ENCODE measurements at places on chromosomes 7 and 10.

- no peak for DNase-seq
Measured at GRCh38 chr7:128270826-128271272, 29.8 kb downstream of the LEP start.

- DNase-seq: no peak
Measured at GRCh38 chr7:90094030-90094429, 60.2 kb upstream of the STEAP1 start.

- DNase-seq: no peak
Measured at GRCh38 chr7:1809601-1810258, 139.7 kb downstream of the ELFN1 start.

DNA sequence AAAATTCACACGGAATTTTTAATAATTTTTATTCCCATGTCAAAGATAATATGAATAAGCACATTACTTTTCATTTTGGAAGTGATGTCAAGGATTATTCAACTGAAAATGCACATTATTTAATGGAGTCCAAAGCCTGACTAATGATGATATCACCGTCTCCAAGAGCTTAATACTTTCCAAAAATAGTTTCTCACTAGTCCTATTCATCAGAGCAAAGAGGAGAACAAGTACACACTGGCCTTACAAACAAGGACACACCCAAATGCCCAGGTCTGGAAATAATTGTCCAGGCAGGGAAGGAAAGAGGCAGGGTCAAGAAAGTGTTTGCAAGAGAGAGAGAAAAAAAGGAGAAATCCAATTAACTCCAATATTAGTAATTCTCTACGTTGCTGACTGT is 216.8 kb upstream of the CCDC6 start:
- DNase-seq: no peak

DNA sequence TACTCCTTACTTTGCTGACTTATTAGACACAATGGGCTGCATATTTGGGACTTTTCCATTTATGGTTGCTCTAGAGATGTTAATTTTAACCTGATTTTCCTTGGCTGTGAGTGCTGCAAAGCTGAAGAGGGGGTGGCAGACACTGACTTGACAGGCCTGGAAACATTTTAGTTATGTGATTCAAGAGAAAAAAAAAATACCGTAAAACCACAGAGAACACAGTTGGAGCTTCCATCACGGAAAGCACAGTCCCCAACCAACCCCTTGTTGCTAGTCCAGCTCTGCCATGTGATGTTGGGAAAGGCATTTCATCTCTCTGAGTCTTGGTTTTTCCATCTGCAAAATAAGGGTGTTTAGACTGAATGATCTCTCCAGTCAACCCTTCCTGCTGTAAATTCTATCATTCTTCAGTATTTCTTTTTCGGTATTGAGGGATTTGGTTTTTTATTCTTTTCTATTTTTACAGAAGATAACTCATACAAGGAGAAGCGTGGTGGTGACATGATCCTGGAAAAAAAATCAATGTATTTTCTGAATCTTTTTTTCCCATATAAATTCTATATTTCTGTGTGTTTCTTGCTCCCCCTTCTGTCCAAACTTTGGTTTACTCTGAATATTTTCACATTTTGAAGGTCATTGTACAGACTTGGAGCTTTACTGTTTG is 246.1 kb downstream of the REEP3 start:
- DNase-seq: peak; percentile 44

GRCh38 chr10:121062115-121062514 is 211.0 kb downstream of the WDR11 start:
- DNase-seq: no peak

DNA sequence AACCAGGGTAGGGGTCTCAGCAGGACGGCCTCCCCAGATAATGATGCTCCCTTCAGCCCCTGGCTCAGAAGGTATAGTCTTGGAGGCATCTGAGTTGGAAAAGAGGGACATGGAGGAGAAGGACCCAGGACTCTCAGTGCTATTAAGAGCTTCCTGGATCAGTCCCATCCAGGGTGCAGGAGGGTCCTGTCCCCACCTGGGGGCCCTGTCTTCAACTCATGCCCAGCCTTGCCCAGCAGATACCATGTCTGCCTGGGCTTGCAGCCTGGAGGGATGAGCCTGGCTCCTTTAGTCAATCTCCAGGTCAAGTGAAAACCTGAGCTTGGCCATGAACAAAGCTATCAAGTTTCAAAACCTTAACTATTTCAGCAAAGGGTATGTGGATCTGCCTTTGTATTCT is 67.6 kb downstream of the PRTFDC1 start:
- DNase-seq: no peak

- DNase-seq: no peak
Measured at GRCh38 chr7:91324663-91325062, 60.4 kb downstream of the FZD1 start.

DNA sequence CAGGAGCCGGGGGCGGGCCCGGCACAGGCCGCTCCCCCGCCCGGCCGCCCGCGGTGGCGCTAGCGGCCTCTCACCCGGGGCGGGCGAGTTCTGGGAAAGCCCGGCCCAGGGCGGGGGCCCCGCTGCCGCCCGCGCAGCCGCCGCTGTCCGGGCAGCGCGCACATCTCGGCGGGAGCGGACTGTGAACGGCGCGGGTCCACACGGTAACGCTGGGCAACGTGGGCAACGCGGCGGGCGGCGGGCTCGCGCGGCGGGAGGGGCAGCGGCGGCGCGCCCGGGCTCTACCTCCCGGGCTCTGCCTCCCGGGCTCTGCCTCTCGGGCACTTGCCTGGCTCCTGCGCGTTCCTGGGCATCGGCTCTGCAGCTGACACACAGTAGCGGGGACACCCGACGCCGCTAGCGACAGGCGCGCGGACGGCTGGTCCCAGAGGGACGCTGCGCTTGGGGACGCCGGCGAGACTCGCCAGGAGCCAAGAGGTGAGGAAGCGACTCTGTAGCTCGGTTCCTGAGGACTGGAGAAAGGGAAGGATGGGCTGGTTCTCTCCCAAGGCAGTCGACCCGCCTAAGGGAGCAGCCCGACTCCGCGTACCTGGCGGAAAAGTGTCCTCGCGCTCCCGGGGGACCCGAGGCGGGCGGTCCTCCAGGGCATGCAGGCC is at the start of gene PLCE1:
PLCE1 (plus strand) TSS at position 150 of the 656 bp plus-strand sequence. CDS start 37,116 bp downstream, outside the sequence.
- DNase-seq: peak; percentile 45

DNA sequence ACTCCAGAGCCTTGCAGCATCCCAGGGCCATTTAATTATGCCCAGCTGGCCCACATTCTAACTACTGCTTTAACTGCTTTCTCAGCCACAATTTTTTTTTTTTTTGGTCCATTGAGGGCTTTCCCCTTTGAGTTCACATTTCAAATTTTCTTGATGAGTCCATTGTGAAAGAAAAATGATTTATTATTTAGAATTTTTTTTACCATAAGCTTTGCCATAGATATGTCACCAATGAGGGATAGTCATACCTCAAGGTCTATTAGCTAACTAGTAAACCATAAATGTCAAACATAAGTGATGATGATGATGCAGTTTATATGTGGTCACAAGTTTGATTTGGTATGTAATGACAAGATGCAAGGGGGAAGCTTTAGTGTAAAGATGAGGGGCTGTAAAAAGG is 282.9 kb downstream of the BICC1 start:
- no peak for DNase-seq

DNA sequence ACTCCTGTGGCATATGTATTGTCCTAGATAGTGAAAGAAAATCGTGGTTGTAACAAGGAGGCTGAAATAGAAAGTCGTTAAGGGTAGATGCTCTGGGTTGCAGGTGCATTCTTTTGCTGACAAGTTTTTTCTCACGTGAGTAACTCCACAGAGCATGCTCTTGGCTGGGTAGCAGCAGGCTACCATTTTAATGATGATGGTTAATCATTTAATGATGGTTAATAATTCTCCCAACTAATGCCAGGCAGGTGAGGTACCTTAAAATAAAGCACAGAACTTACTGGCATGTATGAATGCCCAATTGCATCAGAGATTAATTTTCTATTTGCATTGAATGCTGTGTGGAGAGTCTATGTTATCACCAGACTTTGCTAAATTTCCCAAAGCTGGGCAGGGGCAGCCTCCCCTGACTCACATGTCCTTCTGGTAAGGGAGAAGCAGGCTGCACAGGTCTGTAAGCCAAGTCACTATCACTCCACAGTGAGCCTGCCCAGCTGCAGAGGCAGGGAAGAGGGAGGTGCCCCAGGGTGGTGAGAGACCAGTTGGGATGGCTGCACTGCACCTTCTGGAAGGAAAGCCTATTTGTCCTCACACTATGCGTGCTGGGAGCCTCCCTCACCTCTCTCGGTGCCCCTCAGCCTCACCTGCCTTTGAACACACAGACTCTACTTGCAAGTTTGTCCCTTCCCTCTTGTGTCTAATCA is 287.0 kb upstream of the IGFBP3 start:
- DNase-seq: no peak

GRCh38 chr10:49742683-49743463 is 19.2 kb downstream of the OGDHL start:
- no peak for DNase-seq

GRCh38 chr10:114943000-114943399 is 5.0 kb downstream of the TRUB1 start:
- DNase-seq: no peak

GRCh38 chr7:57438244-57438643 is 11.7 kb upstream of the ZNF716 start:
- DNase-seq: no peak

DNA sequence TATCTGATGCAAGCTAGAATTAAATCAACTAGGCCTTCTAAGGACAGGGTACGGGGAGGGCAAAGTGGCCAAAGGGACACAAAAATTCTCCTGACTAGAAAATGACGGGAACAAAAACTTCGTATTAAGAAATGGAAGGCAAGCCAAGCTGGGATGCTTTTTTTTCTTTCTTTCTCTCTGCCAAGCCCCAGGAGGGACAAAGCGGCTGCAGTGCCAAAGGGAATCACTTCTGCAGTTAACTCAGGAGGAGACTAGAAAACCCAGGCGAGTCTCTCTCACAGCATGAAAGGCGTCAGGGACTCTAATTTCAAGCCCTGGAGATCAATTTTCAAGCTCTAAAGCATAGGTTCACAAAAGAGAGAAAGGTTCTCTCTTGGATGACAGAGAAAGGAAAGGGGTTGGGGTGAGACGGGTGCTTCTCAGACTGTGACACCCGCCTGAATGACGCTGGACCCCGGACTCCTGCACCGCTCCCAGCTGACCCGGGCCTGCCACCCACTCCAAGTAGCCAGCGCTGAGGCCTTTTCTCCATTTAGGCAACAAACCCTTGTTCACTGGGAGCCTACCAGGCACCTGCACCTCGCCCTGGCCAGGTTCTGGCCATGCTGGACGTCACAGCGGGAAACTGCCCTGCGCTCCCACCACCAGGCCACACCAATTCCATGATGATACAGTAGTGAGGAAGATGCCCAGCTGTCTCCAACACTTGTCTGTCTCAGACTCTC is 56.5 kb downstream of the KIAA1549 start:
- DNase-seq: peak; percentile 36

GRCh38 chr10:97222326-97222961 is 36.7 kb upstream of the SLIT1 start:
- peak; percentile 38 for DNase-seq

DNA sequence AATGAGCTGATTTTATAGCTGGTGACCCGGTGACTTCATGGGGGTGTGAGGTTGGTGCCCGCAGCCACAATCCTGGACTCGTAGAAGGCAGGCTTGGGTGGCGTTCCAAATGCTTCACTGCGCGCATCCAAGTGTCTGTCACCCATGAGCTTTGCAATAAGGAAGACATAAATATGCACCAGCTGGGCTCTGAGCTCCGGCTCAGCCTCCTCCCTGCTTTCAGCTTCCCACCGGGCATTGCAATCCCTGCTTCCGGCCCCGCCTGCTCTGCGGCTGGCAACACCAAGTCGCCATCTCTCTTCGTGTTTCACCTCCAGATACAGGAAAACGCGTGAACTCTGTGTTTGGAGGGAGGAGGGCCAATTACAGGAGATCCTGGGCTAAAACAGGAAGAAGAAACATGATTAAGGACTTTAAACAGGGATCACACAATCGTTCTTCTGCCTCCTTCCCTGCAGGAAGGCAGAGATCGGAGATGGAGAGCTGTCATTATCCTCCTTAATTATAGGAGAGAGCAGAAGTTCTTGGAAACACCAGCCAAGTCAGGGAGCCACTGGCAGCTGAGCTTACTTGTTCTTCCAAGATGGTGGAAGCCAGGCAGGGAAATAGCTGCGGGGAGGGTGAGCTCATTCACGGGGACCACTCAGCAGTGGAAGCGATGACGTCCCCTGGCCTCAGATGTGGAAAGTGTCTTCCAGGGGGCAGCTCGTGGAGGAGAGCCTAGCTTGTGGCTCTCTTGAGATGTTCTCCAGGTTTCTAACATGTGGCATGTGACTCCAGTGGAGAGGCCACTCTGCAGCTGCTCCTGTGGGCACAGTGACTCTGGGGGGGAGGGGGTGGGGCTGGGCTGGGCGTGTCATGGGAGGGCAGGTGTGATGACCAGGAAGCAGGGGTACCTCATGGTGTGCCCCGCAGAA is 134.9 kb downstream of the CAMK1D start:
- peak; percentile 65 for DNase-seq

GRCh38 chr7:143408252-143408685 is 387 bp downstream of the EPHA1 start:
- no peak for DNase-seq

GRCh38 chr10:67033878-67034277 is 108.0 kb downstream of the LRRTM3 start:
- no peak for DNase-seq

- DNase-seq: no peak
Measured at GRCh38 chr10:87546971-87547413, 42.3 kb downstream of the MINPP1 start.

- DNase-seq: peak; percentile 13
Measured at GRCh38 chr7:101875283-101875846, 57.9 kb downstream of the CUX1 start.

DNA sequence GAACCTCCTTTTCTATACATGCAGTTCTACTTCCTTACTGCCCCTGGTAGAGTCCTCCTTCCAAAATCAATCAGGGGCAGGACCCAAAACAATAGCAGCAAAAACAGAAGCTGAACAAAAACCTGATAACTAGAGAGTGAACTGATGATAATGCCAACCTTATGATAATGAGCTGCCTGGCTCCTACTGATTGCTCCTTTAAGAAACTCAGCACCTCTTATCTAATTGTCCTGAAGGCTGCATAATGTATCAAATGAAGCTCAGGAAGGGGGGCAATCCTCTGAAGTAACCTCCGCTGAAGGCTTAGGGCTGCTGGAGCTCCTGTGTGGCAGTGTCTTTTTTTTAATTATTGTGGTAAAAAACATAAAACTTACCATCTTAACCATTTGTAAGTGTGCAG is 257.0 kb downstream of the PHTF2 start:
- no peak for DNase-seq

DNA sequence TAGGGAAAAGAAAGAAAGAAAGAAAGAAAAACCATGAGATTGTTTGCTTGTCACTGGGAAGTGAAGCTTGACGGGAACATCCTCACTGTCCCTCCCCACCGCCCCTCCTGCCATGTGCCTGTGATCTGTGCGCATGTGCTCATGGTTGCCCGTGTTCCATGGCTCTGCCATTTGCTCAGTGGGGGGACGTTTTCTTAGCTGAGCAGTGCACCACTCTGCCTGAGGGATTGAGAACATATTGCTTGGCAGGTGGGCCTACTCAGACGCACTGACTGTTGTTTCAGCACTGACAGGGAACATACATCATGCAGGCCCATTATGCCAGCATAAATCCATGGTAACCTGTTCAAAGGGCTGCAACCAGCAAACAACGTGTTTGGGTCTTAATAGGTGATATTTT is 747.9 kb upstream of the GALNT17 start:
- DNase-seq: peak; percentile 68

GRCh38 chr10:104581884-104582601 is 59.0 kb upstream of the SORCS3 start:
- DNase-seq: no peak

All from Ammon's horn (tissue), 1 donor.